Posterior cingulate gyrus (tissue), 11 donors: ENCODE measurements at places on chromosomes 3 and 15.

DNA sequence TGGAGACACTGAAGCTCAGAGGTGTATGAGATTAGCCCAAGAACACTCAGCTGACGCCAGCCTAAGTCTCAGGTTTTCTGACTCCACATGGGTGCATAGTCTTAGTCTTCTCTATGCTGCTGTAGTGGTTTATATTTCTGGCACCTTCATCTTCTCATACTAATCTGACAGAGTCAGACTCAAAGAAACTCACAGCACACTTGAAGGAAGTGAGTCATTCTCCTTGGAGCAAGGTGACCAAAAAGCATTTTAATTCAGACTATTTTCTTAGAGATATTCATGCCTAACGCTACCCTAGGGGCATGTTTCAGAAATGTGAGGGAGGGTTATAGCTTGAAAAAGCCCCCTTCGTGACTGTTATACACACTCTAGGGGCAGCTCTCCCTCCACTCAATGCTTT, 775.3 kb upstream of the ARPP21 start:
- no peak for DNase-seq

DNA sequence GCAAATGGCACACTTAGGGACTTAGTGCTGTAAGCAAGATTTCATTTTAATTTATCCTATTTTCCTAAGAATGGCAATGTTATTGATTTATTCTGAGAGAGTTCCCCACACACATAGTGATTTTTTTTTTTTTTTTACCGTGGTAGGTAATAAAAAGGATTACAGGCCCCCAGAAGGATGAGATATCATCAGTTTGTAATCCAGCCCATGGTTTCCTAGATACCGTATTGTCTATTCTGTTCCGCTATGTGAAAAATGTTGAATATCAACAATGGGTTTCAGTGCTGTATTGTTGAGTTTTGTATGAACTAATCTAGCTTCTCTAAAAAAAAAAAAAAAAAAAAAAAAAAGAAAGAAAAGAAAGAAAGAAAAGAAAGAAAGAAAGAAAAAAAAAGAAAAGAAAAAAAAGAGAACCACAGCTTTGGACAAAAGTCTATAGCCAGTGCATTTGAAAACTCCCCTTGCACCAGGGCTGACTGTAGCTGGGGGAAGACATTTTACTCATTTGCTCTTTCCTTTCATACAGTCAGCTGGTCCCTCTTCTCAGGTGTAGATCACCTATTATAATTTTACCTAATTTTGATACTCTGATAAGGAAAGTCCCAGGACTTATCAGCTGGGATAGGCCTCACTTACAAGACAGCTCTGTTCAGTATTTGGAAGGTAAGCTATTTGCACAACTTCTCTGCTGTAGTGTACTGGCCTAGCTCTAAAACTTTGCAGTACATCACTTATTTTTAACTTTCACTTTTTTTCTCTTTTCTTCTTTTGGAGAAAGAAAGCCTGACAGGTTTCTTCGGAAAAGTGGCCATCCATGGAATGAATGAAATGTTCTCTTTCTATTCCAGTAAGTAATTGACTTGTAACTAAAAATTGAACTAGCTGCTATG, 101.4 kb upstream of the SOX2 start:
- no peak for DNase-seq

DNA sequence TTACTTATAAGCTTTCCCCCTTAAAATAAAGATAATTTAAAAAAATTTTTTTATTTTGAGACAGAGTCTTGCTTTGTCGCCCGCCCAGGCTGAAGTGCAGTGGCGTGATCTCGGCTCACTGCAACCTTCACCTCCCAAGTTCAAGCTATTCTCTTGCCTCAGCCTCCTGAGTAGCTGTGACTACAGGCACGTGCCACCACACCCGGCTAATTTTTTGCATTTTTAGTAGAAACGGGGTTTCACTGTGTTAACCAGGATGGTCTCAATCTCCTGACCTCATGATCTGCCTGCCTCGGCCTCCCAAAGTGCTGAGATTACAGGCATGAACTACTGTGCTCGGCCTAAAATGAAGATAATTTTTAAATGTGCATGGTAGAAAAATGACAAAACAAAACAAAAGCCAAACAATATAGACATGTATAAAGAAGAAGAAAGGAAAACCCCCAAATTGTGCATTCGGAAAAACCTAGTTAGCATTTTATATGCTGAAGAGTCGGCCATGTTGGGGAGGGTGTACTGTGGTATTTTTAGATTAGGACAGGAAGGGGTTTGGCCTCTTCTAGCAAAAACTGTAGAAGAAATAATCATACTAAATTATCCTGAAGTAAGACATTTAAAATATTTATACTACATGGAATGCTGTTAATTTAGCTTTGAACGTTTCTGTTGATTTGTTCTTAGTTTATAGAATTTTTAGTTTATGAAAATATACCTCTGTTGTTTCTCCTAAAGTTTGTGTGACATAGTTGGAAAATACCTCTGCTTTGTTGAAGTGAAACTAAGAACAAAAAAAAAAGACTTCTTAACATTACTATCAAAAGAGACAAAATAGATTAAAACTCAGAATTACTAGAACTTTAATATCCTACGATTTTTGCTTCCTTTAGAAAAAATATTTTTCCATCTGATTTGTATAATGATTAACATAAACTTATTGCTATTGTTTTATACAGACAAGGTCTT, 7.4 kb downstream of the APPL1 start:
- DNase-seq: no peak

DNA sequence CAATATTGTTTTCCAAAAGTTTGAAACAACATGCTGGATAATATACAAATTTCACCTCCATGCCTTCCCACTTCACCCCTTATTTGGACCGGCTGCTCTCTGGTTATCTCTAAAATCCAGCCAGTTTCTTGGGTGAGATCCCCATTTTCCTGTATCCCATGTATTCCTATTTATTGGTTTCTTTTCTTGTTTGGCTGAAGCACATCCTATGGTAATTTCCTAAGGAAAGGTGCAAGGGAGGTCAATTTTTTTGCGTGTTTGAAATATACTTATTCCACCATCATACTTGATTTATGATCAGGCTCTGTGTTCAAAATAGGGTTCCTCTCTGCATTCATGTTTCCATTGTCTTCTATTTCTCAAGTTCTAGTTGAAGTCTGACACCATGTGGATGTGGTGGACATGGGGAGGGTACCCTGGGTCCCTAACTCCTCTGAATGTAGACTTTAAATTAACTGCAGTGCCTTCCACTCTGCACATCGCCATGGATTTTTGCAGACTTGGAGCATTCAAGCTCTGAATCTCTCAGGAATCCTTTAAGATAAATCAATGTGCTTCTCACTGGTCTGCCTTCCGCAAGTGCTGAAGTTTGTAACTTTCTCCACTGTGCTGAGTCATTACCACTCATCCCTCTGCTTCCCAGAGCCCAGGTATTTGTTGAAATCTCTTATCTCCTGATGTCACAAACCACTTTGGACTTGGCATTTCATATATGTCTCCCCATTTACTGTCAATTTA, 52.1 kb upstream of the TLE3 start:
- DNase-seq: no peak

- DNase-seq: no peak
Observed at GRCh38 chr3:193771653-193772421, 178.8 kb downstream of the OPA1 start.

DNA sequence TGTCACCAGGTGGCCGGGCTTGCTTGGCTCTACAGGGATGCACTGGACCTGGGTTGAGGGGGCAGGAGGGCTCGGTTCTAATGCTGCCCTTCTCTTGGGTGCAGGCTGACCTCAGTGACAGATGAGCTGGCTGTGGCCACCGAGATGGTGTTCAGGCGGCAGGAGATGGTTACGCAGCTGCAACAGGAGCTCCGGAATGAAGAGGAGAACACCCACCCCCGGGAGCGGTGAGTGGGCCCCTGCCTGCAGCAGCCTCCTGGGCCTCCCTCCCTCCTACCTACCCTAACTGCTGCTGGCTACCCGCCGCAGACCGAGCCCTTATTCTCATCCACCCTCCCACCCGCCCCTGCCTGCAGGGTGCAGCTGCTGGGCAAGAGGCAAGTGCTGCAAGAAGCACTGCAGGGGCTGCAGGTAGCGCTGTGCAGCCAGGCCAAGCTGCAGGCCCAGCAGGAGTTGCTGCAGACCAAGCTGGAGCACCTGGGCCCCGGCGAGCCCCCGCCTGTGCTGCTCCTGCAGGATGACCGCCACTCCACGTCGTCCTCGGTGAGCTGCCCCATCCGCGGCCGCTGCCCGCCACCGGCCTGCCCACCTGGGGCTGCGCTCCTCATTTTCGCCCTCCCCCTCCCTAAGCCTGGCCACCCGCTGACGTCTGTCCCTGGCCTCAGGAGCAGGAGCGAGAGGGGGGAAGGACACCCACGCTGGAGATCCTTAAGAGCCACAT, 5.6 kb downstream of the FES start:
- DNase-seq: no peak

- no peak for DNase-seq
Observed at GRCh38 chr15:51842852-51843737, 13.6 kb downstream of the TMOD3 start.

DNA sequence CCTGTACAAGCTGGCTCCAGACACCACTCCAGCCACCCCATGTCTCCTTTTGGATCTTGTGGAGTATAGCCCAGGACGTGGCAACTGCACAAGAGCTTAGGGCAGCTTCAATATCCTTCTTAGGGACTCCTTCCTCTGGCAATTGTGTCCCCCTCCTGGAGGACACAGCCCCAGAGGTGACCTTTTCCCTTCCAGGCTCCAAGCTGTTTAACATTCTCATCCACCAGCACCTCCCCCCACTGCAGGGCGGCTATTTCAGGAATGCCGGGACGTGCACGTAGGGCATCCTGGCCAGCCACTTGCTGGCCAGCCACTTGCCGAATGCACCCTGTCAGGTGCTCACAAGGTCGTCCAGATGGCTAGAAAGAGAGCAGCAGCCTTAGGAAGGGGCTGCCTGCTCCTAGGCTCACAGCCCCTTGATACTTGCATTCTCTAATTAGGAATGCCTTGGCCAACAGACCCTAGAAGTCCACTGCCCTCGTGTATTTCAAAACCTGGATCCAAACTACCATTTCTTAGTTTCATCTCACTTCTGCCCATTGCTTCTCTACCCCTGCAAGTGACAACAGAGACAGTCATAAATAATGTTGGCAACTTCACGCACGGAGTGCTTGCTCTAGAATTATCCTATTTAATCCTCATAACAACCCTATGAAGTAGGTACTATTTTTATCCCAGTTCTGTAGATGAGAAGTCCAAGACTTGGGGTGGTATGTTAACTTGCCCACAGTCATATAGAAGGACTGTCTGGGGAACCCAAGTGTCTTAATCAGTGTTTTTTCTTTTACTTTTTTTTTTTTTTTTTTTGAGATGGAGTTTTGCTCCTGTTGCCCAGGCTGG, 24.5 kb upstream of the IDH2 start:
- DNase-seq: no peak

DNA sequence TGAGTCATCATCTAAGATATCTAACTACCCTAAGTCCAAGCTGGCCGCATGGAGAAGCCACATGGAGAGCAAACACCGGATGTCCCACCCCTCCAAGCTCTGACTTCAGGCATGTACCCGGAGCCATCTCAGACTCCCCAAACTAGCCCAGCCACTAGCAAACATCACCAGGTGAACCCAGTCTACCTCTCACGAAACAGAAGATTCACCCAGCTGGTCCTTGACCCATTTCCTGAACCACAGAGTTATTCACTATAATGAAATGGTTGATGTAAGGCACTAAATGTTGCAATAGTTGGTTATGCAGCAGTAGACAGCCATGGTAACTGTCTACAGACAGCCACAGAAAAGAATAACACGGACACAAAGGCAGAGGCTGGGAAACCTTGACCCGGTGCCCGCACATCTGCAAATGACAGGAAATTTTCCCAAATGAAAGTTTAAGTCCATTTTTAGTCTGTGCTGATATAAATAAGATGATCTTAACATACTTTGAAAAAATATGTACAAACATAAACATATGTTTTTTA, 265.5 kb upstream of the ATP10A start:
- no peak for DNase-seq

DNA sequence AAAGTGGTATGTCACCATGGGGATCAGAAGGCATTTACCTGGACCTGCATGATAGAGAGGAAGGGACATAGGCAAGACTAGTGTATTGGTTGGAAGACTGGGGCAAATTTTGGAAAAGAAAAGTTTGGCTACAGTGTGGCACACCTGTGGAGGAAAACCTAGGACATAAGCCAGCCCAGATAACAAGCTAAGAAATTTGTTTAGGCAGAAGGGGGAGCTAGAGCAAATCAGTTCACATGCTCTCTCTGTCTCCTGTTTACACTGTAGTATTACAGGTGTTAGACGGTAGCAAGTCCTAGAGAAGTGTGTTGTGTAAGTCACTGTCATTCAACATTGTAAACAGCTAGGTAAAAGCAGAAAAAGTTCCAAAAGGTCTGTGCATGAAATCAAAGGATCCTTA, 11.9 kb upstream of the ALDH1A2 start:
- DNase-seq: no peak

- DNase-seq: no peak
Observed at GRCh38 chr15:75357976-75358673, 10.3 kb downstream of the MAN2C1 start.

DNA sequence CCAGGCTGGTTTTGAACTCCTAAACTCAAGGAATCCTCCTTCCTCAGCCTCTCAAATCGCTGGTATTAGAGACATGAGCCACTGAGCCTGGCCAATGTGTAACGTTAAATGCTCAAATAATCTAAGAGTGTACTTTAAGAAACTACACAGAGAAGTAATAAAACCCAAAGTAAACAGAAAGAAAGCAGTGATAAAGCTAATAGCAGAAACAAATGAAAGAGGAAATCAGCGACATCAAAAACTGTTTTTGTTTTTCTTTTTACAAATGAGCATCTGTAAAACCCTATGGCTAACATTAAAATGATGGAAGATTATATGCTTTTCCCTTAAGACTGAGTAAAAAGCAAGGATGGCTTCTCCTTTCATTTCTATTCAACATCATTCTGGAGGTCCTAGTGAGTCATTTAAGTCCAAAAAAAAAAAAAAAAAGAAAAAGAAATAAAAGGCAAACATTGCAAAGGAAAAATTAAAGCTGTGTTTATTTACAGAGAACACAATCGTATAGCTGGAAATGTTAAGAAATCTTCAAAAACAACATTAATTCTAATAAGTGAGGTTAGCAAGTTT, 36.8 kb upstream of the FNDC3B start:
- no peak for DNase-seq

GRCh38 chr15:74808840-74809229, 3.8 kb upstream of the LMAN1L start:
- no peak for DNase-seq

DNA sequence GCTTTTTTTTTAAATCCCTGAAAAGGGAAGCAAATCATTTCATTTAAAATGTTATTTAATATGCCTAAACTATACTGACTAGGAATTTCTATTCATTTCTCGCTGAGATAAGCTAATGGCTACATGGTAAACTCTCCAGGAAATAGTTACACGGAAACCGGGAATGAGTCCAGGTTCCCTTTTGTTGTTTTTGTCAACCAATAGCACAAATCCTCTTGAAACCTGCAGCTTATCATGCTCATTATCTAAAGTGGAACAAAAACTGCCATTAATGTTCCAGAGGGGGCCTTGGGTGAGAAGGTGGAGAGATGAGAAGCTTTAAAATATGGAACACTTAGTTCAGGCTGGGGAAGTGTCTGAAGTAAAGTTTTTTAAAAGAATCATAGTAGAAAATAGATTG, 113.5 kb upstream of the ALCAM start:
- DNase-seq: no peak

GRCh38 chr15:45635763-45636292, 999 bp downstream of the SQOR start:
- no peak for DNase-seq
